Kidney epithelial cell (primary cell): ENCODE measurements at places on chromosomes 6 and 20. TPM values are rescaled to one million over a fixed set of nuclear protein-coding genes. Genes with fewer than 3 reads are reported as not detected.

The WFDC5 gene
- 1.0 TPM in 1 of 2 replicates, not detected in the other for total RNA-seq

The OR2J3 gene
- total RNA-seq: not detected in 2 replicates

The RIPPLY2 gene
- not detected in 2 replicates for total RNA-seq

The PRDM13 gene
- 0.04 TPM in 1 of 2 replicates, not detected in the other for total RNA-seq

The DDX43 gene
- total RNA-seq: 1.1 and 1.2 TPM in 2 replicates

The C6orf58 gene
- not detected in 2 replicates for total RNA-seq

The RFX6 gene
- total RNA-seq: not detected in 2 replicates

The OXT gene
- total RNA-seq: not detected in 2 replicates

The CRISP3 gene
- total RNA-seq: not detected in 2 replicates

The SLC52A3 gene
- 2.7 and 2.8 TPM in 2 replicates for total RNA-seq

The USP49 gene
- total RNA-seq: 1.8 and 2.4 TPM in 2 replicates

The ASCC3 gene
- 41.9 and 43.1 TPM in 2 replicates for total RNA-seq

The ULBP3 gene
- total RNA-seq: 8.0 and 14.8 TPM in 2 replicates

The LRRC73 gene
- not detected in 2 replicates for total RNA-seq

The OR2B6 gene
- not detected in 2 replicates for total RNA-seq

The TBXT gene
- not detected in 2 replicates for total RNA-seq

The TMEM217 gene
- 2.0 and 4.0 TPM in 2 replicates for total RNA-seq

The SLC22A3 gene
- 5.8 and 6.4 TPM in 2 replicates for total RNA-seq

The PDSS2 gene
- total RNA-seq: 13.4 and 18.1 TPM in 2 replicates
